ENCODE measurements at places on chromosomes 4 and X. TPM values are rescaled to one million over a fixed set of nuclear protein-coding genes. Genes with fewer than 3 reads are reported as not detected.

DNA sequence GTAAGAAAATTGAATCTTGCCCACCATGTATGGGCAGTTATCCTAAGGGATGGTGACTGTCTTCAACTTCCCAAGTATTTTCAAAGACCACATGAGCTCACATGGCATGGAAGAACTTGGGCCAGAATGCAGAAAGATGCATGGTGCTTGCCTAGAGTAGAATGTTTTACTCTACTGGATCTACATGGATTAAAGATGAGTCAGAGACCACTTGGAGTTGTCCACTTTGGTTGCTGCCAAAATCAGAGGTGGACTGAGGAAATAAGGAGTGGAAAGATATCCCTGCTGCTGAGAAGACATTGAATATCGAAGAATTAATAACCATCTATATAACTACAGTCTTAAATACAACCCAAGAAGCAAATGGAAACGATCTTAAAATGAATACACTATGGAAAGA, 498.1 kb downstream of the NLGN4X start:
- no peak overlapping the region for H3K4me3 ChIP-seq
- H3K27ac ChIP-seq, result no peak overlapping the region
- DNase-seq, result no peak
- H3K27me3 ChIP-seq, result no peaks in the 10 kb centered on the region

GRCh38 chr4:69156913-69157312, 57.6 kb downstream of the UGT2B11 start:
- H3K4me3 ChIP-seq, result no peak overlapping the region
- no peak overlapping the region for H3K27ac ChIP-seq
- H3K36me3 ChIP-seq, result no peaks in the 10 kb centered on the region

- no peaks in the 10 kb centered on the region for H3K36me3 ChIP-seq
- peak overlapping the region; percentile 79 for H3K4me3 ChIP-seq
- H3K4me1 ChIP-seq, result peaks cover 14% of the 10 kb centered on the region
- H3K27me3 ChIP-seq, result no peaks in the 10 kb centered on the region
- H3K27ac ChIP-seq, result peak overlapping the region; percentile 68
Measured at GRCh38 chr4:127881563-127881864, 821 bp downstream of the PLK4 start.

GRCh38 chr4:124423160-124423559, 289.4 kb downstream of the ANKRD50 start:
- no peaks in the 10 kb centered on the region for H3K36me3 ChIP-seq
- DNase-seq, result no peak
- no peak overlapping the region for H3K27ac ChIP-seq
- no peaks in the 10 kb centered on the region for H3K4me1 ChIP-seq
- no peak overlapping the region for H3K4me3 ChIP-seq
- H3K27me3 ChIP-seq, result no peaks in the 10 kb centered on the region

GRCh38 chr4:138562544-138562991, 320.4 kb upstream of the SLC7A11 start:
- no peaks in the 10 kb centered on the region for H3K27me3 ChIP-seq
- no peak overlapping the region for H3K4me3 ChIP-seq
- no peak overlapping the region for H3K27ac ChIP-seq
- no peak for DNase-seq

DNA sequence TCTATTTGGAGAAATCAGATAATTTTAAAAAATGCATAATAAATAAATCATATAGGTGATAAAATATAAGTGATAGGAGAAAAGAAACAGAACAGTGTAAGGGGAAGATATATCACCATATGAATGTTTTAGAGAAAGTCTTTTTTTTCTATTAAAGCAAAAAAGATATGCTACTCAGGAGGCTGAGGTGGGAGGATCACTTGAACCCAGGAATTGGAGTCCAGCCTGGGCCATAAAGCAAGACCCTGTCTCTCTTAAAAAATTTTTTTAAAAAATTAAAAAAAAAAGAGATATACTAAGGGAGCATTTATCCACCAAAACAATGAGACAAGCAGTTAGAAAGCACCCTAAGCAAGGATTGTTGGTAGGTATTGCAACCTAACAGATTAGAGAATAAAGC, 6.1 kb downstream of the TMEM156 start:
- no peak overlapping the region for H3K27ac ChIP-seq
- no peaks in the 10 kb centered on the region for H3K36me3 ChIP-seq
- peaks cover 37% of the 10 kb centered on the region for H3K4me1 ChIP-seq
- no peaks in the 10 kb centered on the region for H3K27me3 ChIP-seq
- no peak for DNase-seq
- no peak overlapping the region for H3K4me3 ChIP-seq

MAOB gene
- not detected for total RNA-seq

AKAP14 gene
- total RNA-seq, result not detected

Data from CD4-positive, alpha-beta memory T cell (primary cell).